Glutamatergic neuron (in vitro differentiated cells): ENCODE measurements at places on chromosomes 16 and 17.

DNA sequence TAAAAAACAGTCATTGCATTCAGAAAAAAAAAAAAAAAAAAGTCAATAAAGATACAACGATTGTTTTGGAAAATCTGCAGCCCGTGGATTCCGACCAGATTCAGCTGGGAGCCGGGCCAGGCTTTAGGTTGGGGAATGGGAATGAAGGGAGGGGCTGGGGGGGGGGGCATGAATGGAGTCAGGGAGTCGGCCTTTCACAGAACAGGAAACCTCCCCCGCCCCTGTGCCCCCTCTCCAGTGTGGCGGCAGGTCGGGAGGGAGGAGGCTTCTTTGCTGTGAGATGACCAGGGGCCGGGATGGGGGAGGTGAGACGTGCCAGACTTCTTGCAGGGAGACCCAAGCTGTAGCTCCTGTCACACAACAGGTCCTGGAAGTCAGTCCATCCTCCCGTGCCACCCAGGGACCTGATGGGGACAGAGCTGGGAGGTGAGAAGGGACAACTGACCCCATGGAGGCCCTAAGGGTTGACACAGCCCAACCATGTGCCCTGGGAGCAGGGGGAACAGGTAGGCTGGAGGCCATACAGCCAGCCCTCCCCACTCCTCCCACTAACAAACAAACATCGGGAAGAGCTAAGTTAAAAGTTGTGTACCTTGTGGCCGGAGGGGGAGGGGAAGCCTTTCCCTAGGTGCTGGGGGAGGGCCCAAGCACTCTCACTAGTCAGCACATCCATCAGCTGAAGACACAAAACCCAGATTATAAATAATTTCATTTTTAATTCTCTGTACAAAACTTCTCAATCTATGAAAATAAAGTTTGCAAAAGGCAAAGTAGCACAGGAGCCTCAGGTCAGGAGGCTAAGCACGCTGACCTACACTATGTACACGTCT, 25.2 kb downstream of the SREBF1 start:
- no peak for DNase-seq

DNA sequence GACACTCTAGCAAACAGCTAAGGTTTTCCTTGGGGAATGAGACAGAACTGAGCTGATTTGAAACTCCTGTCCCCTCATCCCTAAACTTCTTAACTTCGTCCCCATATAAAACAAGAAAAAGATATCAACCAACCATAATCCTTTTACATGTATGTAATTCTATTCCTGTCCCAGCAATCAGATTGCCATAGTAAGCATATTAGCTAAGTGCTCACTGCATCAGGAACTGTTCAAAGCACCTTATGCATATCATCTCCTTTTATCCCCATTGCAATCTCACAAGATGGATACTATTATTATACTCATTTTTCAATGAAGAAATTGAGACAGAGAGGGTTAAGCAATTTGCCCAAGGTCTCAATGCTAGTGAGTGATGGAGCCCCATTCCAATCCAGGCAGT, 6.8 kb downstream of the KIF18B start:
- no peak for DNase-seq

- peak; percentile 82 for DNase-seq
Measured at GRCh38 chr17:17303010-17303846, at the start of gene NT5M. Gene NT5M (plus strand): TSS chr17:17303373. CDS start chr17:17303551, 178 bp downstream.

- no peak for DNase-seq
Measured at GRCh38 chr16:12805066-12805465, 1.4 kb upstream of the CPPED1 start.

DNA sequence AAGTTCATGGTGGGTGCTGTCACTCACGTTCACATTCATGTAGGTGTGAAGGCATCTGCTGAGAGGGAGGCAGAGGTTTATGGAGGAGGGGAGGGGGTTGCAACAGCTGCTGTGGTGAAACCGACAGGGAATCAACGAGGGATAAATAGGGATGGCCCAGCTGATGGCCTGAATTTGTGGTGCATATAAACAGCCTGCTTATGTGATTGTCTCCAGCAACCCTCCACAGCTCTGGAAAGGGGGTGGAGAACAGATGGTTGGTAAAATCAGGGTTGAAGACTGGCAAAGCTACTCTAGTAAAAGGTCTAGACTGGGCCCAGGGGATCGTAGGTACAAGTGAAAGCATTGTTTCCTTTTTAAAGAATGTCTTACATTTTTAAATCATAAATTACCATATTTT, 53.7 kb downstream of the IQCK start:
- no peak for DNase-seq

- no peak for DNase-seq
Measured at GRCh38 chr17:21034340-21035235, 8.2 kb downstream of the USP22 start.

DNA sequence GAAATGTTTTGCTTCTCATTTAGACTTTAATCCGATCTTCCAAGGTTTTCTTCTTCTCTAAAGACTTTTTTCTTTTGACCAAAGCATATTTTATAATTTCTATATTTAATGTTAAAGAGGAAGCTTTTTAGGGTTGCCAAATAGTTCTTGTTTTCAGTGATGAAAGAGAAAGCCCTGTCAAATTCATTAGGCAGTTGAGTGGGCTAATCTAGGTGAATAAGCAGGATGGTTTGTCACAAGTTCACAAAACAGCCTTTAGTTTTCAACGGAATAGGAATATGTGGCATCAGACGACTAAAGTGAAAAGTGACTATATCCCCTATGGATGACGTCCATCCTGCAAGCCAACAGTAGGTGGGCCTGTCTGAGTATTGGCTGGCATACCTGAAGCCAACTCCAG, 118.8 kb downstream of the NLK start:
- DNase-seq = no peak

DNA sequence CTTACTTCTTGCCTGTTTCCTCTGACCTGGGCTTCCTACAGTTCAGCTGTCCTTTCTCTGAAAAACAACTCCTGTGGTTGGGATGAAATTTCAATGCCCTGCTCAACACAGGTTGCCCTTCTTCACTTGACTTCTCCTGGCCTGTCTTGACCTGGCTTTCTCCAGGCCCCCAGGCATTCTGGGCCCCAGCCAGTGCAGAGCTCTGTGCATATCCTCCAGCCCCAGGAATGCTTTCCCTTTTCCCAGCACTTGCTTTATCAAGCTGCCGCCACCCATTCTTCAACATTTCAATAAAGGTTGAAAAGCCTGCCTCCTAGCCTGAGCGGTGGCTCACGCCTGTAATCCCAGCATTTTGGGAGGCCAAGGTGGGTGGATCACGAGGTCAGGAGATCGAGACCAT, 10.8 kb downstream of the ODAD4 start:
- no peak for DNase-seq

DNA sequence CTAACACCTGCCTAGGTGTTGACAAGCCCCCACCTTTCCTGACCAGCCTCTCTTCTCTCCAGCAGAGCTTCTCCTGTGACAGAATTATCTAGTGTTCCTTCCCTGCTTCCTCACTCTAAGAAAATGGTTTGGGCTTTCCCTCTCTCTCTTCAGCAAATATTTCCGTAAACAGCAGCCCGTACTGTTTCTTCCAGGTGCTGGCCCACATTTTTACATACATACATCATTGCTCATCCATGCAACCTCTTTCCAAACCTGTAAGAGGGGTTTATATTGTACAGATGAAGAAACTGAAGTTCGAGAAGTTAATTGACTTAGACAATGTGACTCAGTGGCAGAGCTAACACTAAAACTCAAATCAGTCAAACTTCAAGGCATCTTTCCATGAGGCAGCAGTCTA, 569 bp upstream of the TEKT3 start:
- DNase-seq = no peak

DNA sequence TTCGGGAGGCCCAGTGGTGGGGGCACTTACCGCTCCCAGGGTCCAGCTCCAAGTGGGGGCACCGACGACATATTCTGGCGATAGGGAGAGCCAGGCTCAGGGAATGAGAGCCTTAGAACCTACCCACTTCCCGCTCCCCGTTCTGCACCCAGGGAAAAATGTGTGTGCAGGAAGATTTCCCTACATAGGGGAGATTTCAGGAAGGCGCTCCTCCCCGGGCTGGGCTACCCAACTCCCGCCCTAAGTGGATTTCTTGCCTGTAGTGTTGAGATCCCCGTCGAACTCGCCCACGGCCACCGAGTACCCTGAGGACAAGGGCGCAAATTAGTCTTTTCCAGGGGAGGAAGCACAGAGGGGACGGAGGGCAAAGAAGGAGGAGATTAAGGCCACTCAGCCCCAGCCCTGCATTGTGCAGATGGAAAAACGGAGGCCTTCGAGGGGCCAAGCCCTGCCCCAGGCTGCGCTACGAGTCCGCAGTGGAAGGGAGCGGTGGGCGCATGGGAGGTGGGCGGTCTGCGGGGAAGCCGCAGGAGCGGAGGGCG, 5.1 kb downstream of the ITGA2B start:
- DNase-seq = peak; percentile 64

GRCh38 chr17:82881900-82882714, 42.3 kb upstream of the ZNF750 start:
- DNase-seq = no peak

DNA sequence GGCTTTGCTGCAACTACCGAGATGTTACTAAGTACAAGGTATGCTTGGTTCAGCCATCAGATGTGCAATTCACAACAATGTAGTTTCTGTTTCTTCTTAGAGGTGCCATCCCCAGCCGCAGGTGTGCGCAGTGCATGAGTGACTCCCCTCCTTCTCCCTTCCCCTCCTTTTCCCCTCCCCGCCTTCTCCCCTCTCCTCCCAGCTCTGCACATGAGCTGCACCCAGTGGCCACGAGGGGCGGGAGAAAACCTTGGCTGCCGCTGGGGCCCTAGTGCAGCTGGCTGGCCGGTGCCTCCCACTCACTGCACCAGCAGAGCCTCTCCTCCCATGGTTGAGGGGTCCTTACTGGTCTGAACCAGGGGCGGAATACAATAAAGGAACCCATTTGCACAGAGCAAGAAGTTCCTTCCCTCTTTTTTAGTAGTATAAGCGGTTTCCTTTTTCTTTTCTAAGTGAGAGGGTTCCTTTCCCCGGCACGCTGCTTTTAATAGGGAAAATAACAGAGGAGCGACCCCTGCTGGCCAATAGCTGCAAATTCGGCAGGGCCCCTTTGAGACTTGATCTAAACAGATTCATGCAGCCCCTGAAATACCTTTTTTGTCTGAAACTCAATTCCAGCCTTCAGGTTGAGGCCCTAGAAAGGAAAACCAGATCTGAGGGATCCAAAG, 7.8 kb upstream of the CCL15 start:
- no peak for DNase-seq

- no peak for DNase-seq
Measured at GRCh38 chr16:50261707-50262235, 4.6 kb upstream of the ADCY7 start.

DNA sequence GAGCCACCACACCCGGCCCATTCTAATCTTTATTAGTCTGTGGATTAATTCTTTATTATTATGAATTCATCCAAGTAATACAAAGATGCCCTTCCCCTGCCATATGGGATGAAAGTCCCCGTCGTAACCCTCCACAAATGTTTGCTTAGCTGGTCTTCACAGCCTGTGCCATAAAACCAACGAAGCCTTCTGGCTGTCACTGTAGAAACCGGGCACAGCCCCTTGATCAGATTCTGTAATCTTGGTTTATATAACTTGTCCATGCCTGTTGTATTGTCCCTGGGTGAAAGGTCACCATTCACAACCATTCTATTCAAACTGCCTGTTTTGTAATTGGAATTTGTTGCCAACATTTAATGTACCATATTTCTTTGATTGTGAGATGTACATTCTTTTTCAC, 66.5 kb downstream of the ATP2C2 start:
- DNase-seq = no peak

- DNase-seq = peak; percentile 52
Measured at GRCh38 chr17:37650419-37651003, 7.3 kb upstream of the DDX52 start.

DNA sequence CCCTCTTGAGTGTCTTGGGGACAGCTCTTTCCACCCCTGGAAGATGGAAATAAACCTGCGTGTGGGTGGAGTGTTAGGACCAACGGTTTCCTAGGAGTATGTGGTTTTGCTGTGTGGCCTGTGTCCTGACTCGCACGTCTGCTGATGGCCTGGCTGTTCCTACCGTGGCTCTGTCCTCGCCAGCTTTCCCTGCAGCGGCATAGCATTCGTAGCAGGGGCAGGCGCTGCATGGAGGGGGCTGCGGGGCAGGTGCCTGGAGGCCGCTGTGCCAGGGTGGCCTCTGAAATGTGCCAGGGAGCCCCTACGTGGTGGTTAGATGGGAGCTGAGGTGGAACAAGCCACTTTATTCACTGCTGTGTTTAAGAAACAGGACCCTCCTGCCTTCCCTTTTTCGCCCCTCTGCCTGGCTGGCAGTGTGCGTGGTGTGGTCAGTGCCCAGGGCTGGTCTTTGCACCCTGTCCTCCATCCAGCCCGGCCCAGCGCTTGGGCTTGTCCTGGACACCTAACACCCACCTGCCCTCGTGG, 10.6 kb downstream of the SLC16A3 start:
- DNase-seq = no peak

DNA sequence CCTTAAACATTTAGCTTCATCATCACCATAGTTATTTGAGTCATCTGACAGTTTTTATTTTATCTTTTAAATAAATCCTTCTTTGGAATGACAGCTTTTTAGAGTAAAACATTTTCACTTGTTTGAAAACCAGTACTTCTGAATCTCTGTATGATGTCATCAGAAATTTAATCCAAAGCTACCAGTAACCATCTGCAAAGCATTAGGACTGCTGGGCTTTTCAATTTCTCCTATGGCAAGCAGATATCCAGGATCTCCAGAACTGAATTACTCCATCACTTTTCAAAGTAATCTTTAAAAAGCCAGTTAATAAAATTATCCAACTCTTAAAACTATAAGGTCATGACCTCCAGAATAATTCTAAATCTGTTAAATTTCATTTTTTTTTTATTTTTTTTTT, 51.5 kb downstream of the CHCT1 start:
- DNase-seq = no peak

- no peak for DNase-seq
Measured at GRCh38 chr17:43328650-43329049, 70.1 kb upstream of the ARL4D start.

DNA sequence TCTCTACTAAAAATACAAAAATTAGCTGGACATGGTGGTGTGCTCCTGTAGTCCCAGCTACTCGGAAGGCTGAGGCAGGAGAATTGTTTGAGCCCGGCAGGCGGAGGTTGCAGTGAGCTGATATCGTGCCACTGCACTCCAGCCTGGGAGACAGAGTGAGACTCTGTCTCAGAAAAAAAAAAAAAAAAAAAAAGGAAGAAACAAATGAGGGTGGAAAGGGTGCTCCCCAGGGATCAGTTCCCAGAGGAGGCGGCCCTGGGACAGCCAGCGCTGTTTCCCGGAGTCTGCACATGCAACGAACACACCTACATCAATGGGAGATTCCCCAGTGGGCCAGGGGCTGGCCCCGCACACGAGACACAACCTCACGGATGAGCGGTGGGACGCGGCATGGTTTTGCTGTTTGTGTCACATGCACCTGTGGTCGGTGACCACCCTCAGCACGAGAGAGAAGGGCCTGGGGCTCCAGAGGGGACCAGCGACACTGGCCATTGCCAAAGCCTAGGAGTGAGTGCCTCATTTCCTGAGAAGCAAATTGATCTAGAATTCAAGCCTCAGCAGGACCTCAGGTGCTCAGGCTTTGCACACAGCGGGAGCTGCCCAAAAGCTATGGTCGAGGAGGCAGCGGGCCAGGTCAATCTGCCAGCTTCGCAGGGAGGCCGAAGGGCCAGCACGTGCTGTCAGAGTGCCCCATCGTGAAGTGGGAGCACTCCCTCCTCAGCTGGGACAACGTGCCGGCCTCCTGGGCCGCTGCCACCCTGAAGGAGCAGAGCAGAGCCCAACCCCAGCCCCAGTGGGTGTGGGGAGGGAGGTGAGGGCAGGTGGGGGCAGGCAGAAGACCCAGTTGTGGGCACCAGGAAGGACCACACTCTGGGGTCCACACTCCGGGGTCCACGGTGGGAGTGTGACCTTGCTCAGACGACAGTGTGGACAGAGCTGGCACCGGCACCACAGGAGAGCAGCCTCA, 13.8 kb upstream of the WDR45B start:
- DNase-seq = no peak
